ENCODE measurements at places on chromosomes 11 and 22.
A peak's percentile ranks its signal among the peaks of the same experiment; 100 is the strongest.

- no peak for DNase-seq
Observed at GRCh38 chr11:17405232-17406005, 17.0 kb upstream of the KCNJ11 start.

- no peak for DNase-seq
Observed at GRCh38 chr11:94043241-94043640, 22.1 kb downstream of the HEPHL1 start.

- DNase-seq = no peak
Observed at GRCh38 chr11:65403607-65404121, 17.2 kb downstream of the FRMD8 start.

DNA sequence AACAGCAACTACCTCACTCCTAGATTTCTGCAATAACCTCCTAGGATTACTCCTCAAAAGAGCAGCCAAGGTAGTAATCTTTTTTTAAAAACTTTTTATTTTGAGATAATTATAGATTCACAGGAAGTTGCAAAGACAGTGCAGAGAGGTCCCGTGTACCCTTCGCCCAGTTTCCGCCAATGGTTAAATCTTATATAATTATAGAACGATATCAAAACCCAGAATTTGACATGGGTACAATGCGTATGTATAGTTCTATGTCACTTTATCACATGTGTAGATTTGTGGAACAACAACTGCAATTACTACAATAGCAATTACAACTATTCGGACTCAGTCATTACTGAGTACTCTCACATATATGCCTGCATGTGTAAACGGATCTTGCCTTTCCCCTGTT lies 94.8 kb upstream of the APOA1 start:
- DNase-seq = no peak

GRCh38 chr11:15141381-15141780 lies 26.7 kb downstream of the INSC start:
- no peak for DNase-seq

GRCh38 chr11:66604155-66604554 lies 11.2 kb downstream of the CCS start:
- no peak for DNase-seq

DNA sequence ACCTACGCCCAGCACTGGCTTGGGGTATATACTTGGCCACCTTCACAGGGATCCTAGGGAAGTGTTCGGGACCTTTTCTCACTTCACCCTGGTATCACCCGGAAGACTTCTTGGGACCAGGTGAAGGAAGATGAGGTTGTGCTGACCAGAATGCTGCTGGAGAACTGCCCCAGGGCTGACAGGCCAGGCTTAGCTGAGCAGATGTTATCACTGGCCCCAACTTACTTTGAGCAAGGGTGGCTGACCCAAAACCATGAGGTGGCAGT lies 4.5 kb downstream of the FTH1 start:
- no peak for DNase-seq

GRCh38 chr22:49255741-49256318 lies 571.8 kb downstream of the BRD1 start:
- no peak for DNase-seq

DNA sequence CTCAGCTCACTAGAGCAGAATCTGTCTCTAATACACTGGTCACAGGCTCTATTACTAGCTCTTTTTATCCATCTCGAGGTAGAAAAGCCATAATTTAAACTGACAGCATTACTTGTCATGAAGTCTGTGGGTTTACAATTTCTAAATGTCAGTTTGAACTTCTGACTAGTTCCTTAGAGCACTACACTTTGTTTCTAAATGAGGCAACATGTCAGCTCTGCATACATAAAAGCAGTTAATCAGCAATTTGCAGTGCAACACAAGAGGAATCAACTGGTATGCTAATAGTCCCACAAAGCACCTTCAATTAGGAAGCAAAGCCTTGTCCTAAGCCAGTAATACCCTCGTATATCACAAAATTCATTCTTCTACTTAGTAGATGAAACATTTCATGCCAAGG lies 321.3 kb downstream of the TTC28 start:
- no peak for DNase-seq

GRCh38 chr11:33984682-33985389 lies 66.7 kb upstream of the CAPRIN1 start:
- no peak for DNase-seq

DNA sequence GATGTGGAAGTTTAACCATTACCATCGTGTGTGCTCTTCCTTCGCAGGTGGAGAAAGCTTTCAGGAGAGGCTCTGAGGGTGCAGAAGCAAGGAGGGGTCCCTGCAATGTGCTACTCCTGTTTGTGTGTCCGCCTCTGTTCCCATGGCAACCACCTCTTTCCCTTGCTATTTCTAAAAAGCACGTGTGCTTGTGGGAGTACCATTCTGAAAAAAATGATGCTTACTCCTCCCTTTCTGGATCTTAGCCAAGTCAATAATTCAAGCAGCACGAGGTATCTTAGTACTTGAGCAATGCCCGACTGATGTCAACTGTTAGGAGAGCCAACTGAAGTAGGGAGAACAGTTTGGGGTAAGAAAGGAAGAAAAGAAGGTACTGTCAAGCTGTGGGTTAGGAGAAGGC lies 628.7 kb downstream of the NTM start:
- DNase-seq = no peak

DNA sequence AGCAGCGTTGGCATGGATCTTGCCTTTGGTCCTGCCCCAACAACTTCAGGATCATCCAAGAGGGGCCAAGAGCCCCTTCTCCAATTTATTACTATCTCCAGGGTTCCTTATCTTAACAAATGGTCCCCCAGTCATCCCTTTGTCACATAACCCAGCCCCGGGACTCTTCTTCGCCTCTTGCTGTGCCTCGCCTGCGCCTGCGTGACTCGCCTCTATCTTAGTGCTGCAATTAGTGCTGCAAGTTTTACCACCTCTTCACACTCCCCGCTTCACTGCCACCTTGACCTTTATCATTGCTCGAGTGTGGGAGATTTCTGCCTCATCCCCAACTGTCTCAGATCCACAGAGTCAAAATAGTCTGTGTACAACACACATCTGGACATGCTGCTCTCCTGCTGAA lies 4.0 kb upstream of the IGSF22 start:
- DNase-seq = no peak

- no peak for DNase-seq
Observed at GRCh38 chr11:85965202-85965601, 103.7 kb downstream of the PICALM start.

DNA sequence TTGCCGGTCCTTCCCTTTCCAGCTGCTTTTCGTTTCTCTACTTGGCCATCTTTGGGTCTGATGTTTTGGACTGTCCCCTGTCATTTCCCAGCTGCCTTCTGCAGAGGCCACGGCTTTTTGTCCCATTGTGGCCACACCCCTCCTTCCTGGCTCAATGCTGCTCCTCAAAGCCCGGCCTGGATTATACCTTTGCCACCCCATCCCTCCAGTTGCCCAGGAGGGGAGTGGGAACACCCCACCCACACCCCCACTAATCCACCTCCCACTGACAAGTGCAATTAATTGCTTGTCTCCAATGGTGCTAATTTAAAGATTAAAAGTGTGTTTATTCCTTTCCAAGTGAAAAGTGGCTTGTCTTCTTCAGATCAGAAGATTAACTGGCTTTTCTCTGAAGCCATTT lies 34.2 kb upstream of the CSNK2A3 start:
- DNase-seq = no peak

DNA sequence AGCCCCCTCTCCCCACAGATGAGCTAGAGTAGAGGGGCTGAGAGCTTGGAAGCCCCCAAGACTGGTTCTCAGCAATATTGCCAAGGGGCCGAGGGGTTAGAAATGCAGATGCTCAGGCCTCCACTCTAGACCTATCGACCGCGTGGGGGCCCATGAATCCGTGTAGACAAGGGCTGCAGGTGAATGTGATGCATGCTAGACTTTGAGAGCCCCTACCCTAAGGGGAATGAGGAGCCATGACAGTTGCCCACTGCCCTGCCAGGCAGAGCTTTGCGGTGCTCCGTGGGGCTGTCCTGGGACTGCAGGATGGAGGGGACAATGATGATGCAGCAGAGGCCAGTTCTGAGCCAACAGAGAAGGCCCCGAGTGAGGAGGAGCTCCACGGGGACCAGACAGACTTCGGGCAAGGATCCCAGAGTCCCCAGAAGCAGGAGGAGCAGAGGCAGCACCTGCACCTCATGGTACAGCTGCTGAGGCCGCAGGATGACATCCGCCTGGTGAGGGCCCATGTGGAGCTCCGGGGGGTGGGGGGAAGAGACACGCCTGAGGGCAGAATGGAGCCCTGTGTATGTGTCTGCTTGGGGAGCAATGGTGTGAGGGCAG lies 1.3 kb downstream of the SSH3 start:
- no peak for DNase-seq

- peak; percentile 12 for DNase-seq
Observed at GRCh38 chr22:46250783-46251125, 661 bp upstream of the CDPF1 start.

- peak; percentile 69 for DNase-seq
Observed at GRCh38 chr11:62171261-62171723, 18.7 kb upstream of the SCGB1D1 start.

DNA sequence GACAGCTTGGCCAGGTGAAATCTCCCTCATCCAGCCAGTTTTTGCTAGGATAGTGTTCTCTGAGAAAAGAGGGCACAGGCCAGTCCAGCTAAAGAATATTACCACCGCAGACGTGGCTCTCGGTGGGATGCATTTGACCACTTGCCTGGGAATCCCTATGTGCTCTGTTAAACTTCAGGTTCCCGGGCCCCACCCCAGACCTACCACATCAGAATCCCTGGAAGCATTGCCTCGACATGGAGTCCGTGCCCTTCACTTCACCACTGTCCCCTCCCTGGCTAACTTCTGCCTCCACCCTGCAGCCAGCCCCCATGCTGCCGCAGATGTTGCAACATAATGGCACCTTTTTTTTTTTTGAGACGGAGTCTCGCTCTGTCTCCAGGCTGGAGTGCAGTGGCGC lies 56.9 kb upstream of the EMID1 start:
- no peak for DNase-seq

GRCh38 chr22:24326266-24326665 lies 55.6 kb downstream of the SPECC1L start:
- DNase-seq = no peak

DNA sequence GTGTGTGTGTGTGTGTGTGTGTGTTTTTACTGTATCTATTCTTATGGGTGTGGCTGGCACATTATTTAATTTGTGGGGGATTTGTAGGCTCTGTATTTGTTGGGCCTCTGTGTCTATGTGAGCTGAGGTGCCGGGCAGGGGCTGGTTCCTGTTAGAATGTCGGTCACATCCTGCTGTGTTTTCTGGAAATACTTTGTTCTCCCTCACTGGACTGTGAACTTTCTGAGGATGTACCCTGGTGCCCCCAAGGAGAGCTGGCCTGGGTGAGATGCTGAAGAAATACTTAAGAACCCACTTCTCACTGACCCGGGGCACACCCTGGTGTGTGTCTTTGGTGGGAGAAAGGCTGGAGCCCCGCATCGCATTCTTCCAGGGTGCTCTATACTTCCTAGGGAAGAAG lies 28.6 kb downstream of the KIAA1671 start:
- no peak for DNase-seq

- DNase-seq = no peak
Observed at GRCh38 chr22:24149198-24149590, 32.1 kb upstream of the SUSD2 start.

- DNase-seq = peak; percentile 53
Observed at GRCh38 chr22:39405346-39406085, 5.9 kb downstream of the TAB1 start.

DNA sequence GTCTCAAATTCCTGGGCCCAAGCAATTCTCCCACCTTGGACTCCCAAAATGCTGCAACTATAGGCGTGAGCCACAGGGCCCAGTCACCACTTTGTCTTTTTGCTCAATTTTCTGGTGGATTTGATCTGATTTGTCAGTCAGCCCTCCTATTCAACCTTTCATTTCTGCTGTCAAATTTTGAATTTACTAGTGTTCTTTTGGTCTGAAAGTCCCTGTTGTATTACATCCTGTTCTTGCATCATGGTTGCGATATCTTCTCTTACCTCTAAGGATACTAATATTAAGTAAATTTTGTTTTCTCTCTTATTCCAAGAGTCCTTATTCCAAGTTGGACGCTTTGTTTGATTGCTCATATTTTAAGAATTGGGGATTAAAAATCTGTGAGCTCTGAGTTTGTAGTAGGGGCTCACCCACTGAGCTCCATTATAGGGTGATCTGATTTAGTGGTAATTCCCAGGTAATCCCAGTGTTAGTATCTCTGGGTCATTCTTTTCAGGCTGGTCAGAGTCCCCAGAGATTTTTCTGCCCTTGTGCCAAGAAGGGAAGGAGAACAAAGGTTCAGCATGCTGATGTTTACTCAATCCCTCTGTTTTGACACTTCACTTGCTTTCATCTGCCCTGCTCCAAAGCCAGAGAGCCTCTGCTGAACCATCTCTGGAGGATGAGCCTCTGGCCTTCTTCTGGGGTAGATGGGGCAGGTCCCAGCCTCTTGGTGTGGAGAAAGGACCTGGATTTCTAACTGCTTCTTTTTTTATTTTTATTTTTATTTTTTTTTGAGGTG lies 10.0 kb downstream of the UPB1 start:
- no peak for DNase-seq

DNA sequence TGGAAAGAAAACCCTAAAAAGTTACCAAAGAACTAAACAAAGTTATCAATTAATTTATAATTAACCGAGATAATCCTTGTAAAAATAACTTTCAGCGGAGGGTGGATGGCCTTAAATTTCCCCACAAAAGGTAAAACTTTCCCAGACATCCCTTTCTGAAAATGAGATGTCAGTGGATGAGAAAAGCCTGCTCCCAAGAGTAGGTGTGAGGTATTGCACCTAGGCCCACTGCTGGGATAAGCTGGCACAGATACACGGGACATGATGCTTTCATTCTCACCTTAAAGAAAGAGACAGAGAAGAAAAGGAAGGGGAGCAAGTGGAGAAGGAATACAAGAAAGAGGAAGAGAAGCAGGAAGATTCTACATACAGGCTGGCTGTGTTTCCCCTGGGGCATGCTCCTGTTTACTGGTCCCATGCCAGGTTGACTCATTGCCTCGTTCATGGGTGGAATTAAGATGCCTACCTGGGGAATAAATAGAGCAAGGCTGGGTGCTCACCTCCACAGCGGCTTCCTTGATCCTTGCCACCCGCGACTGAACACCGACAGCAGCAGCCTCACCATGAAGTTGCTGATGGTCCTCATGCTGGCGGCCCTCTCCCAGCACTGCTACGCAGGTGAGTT lies at the start of gene SCGB2A2:
TSS of gene SCGB2A2 (plus strand) at position 505 of the 625 bp plus-strand sequence. CDS start at position 564, 59 bp downstream.
- no peak for DNase-seq

- DNase-seq = no peak
Observed at GRCh38 chr11:86818462-86819192, 18.3 kb downstream of the PRSS23 start.

DNA sequence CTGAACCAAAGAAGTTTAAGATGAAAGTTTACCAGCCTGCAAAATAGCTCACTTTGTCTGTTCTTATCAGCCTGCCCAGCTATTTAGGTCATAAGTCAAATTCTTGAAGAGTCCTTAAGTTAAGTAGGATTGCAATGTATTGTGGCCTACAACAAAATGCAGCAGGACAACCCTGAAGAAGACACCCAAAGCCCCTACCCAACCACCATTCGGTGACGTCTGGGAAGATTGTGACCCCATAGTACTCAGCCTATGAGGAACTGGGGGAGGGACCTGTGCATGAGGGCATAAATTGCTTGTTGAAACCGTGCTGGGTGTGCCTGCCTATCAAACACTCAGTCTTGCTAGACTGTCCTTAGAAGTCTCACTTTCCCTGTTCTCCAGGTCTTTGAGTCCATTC lies 50.5 kb upstream of the FDX1 start:
- DNase-seq = no peak

GRCh38 chr22:36840106-36840505 lies 20.7 kb upstream of the NCF4 start:
- DNase-seq = no peak
